Tongue (tissue), 3 donors: ENCODE measurements at places on chromosomes 13 and 19. TPM values are rescaled to one million over a fixed set of nuclear protein-coding genes. Genes with fewer than 3 reads are reported as not detected.

The KIR2DL3 gene
- total RNA-seq: not detected

DNA sequence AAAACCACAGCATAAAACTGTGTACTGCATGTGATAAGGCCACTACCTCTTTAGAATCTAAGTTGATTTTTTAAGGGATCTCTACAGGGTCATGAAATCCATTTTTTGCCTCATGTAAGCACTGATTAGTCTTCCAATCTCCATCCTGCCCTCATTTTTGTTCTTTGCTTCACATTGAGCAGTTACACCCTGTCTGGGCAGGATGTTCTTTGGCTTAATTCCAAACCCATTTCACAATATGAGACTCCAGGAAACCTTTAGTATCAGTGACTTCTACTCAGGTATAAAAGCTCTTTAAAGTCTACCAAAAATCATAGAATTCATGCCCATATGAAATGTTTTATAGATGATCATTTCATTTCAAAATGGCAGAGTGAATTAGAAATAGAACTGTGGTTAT is 592.6 kb downstream of the TBC1D4 start:
- no peak for DNase-seq

- DNase-seq: no peak
Observed at GRCh38 chr19:30681162-30682100, 309.2 kb downstream of the ZNF536 start.

DNA sequence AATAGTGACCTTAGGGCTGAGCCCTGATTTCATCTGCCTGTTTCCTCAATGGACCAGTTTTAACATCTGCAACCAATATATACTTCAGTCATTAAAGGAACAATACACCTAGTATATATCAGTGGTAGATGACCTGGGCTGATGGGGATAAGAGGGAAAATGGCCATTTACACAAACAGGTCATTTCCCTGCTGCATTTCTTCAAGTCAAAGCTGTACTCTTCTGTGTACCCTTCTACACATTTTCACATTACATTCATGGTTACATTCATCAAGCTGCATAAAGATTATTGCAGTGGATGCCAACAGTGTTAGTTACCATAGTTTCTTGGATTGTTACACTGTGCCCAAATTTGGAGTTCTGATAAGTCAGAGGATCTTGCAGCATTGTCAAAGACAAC is 81.2 kb upstream of the RAP2A start:
- no peak for DNase-seq

DNA sequence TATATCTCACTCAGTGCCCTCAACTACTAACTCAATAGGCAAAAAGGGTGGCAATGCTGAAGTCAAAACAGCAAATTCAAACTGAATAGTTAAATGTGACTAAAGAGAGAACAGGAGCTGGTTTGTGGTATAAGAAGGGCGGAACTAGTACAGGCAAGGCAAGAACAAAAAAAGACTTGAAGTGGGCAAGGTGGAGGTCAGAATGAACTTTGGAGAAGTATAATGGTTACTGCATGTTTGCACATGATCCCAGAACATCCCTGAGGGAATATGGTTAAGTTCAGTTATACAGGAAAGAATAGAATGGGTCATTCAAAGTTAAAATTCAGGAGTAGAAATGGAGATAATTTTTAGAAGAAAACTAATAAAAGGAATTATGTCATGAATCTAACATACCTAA is 85.5 kb downstream of the DIAPH3 start:
- no peak for DNase-seq

GRCh38 chr13:43293008-43293407 is 269.6 kb downstream of the DNAJC15 start:
- no peak for DNase-seq

DNA sequence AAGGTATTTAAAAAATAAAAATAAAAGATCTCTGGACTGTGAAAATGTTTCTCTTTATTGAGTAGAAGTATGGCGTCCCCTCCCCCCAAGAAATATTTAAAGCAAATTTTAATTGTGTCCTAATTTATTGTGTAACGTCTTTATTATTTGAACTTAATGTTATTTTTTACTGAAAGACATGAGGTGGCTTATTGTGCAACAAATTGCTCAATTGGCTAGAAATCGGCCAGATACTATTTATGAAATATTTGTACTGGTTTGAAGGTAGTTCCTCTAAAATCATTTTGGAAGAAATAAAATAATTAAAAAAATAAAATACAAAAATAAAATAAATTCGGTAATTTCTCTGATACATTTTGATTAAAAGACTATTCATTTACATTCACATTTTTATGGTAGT is 162.3 kb downstream of the DACH1 start:
- DNase-seq: no peak

The MAG gene
- total RNA-seq: 2.3 TPM

- no peak for DNase-seq
Observed at GRCh38 chr19:377801-378581, 31.0 kb downstream of the C2CD4C start.

The ZNF20 gene
- 1.6 TPM for total RNA-seq

The ZNF175 gene
- total RNA-seq: 10.9 TPM

DNA sequence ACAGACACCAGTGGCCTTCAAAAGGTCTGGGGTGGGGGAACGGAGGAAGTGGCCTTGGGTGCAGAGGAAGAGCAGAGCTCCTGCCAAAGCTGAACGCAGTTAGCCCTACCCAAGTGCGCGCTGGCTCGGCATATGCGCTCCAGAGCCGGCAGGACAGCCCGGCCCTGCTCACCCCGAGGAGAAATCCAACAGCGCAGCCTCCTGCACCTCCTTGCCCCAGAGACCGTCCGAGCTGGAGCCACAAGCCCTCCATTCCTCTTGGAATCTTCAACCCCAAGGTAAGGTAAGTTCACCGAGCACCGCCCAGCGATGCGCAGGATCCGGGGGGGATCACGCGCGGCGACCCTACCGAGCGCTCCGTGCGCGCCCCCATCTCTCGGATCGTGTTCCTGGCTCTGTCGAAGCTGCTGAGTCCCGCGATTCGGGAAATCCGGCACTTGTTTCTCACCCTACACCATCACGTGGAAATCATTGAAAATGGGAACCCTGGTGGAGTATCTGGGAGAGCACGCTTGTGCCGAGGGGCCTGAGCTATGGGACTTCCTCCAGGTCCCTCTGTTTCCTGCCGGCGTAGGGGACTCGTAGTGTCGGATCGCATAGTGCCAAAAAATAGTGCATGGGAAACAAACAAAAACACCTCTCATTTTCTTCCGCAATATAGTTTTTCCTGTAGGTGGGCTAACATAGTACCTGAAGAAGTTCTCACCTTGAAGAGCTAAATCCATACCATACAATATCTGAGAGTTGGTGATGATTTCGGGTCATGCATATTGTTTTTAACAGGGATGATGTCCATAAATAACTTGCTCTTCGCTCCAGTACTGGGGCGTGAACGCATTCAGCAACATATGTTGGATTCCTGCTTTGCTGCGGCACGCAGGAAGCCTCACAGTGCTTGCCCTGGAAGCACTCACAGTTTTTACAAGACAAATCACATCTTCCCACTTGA is 9.3 kb downstream of the PDX1 start:
- DNase-seq: no peak

- no peak for DNase-seq
Observed at GRCh38 chr13:53445686-53446085, 417.1 kb downstream of the OLFM4 start.

- no peak for DNase-seq
Observed at GRCh38 chr13:44236801-44237207, 136.8 kb upstream of the SERP2 start.

GRCh38 chr13:93368718-93369117 is 142.1 kb downstream of the GPC6 start:
- no peak for DNase-seq

The HOMER3 gene
- total RNA-seq: 30.1 TPM

DNA sequence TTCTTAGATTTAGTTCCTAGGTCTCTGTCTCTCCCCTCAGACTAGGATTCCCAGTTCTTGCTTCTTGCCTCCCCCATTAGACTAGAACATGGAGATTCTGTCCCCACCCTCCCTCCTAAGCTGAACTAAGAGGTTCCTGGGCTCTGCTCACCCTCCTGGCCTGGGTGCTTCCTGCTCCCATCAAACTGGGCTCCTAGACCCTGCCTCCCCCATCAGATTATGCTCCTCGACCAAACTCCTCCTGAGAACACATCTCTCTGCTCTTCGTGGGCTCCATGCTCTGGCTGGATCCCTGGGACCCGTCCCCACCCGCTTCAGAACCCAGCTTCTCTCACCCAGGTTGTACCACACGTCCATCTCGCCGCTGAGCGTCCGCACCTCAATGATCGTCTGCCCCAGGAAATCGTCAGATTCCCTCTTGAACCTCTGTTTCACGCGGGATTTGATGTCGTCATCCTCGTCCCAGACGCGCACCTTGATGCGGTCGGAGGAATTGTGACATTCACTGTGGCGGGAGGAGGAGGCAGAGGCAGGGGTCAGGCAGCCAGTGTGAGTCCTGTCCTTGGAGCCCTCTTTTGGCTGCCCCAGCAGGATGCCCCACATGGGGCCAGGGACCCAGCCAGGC is 42.7 kb downstream of the UNC13A start:
- no peak for DNase-seq

The PPM1N gene
- 1.4 TPM for total RNA-seq

DNA sequence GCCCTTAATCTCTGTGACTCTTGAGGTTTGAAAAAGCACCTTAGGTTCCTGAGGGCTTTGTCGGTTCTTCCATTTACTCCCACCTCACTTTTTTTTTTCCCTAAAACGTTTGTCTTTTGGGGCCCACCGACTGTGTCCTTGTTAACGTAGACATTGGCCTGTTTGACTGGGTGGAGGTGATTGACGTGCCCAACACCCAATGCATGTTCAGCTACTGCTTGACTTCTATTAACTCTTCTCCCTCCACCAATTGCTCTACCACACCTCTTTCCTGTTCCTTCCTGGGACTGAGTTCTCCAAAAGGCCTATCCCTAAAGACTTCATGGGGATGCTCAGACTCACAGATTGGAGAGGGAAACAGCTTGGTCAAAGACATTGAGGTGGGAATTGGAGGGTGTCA is 17.3 kb downstream of the CKM start:
- DNase-seq: no peak

The TBXA2R gene
- 2.4 TPM for total RNA-seq

The KLK3 gene
- total RNA-seq: not detected

The LILRB4 gene
- 0.51 TPM for total RNA-seq

GRCh38 chr19:32129141-32129540 is 216.3 kb upstream of the ZNF507 start:
- no peak for DNase-seq

The ZNF600 gene
- total RNA-seq: 6.4 TPM

The MEDAG gene
- 4.1 TPM for total RNA-seq

- DNase-seq: peak; percentile 59
Observed at GRCh38 chr13:94335761-94336526, 143.5 kb downstream of the DCT start.

The POLRMT gene
- total RNA-seq: 25.1 TPM

GRCh38 chr19:55433292-55433691 is 9.8 kb downstream of the SHISA7 start:
- no peak for DNase-seq

GRCh38 chr13:110640591-110641029 is 25.3 kb downstream of the NAXD start:
- peak; percentile 21 for DNase-seq
